ENCODE measurements at places on chromosomes 5 and 9. TPM values are rescaled to one million over a fixed set of nuclear protein-coding genes. Genes with fewer than 3 reads are reported as not detected.

- no peak for DNase-seq
These were observed 139.8 kb downstream of the ELAVL2 start for GRCh38 chr9:23686257-23686656.

DNA sequence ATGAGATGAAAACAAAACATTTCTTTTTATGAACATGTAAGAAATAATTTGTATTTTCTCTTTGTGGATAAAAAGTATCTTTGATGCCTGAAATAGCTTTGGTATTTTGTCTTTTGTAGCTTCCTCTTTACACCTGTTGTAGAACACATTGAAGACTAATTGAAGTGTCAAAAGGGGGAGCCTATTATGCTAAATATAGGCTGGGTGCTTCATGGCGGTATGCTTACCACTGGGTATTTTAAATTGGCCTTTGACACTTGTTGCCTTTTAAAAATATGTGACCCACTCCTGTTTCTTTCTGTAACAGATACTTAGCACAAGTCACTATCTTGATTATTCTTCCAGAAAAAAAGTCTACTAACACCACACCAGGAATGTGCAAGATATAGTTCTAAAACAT lies 226.4 kb downstream of the KIAA0825 start:
- DNase-seq, result no peak

DNA sequence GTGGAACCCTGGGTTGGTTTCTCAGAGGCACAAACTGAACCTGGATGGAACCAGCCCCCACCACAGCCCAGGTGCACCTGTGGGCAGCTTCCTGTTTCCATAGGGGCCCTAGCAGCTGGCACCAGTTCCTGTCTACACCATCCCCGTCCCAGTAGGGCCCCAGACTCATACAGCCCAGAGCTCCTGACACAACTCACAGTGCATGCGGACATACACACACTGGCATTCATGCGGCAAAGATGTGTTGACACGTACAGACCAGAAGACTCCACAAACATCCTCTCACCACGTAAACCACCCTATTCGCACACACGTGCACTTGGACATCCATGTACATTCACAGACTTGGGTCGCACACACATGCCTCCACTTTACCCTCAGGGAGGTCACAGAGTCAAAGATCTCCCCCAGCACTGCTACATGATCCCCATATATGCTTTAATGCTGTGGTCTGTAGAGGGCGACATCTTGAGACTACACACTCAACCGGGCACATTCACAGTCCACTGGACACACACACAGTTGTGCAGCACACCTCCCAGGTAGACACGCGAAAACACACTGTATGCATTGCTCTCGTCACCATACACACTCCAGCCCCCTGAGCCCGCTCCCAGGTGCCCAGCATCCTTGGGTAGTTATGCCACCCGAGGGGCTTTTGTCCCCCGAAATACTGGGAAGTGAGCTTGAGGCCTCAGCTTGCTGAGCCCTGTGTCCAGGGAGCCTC lies 22.4 kb downstream of the CXXC5 start:
- DNase-seq, result no peak

DNA sequence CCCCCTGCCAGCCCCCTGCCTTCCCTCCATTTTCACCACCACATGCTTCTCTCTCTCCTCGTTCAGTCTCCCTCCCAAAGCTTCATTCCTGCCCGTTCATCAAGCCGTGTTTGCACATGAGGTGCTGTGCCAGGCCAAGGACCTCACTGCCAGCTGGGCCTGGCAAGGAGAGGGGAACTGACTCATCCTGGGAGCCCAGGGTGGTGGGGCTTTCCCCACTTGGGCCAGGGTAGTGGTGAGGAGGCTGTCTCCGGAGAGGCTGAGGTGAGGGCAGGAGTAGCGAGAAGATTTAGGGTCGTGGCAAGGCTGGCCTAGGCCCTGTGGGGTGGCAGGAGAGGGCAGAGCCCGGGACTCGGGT lies 30.4 kb upstream of the NOTCH1 start:
- no peak for DNase-seq

DNA sequence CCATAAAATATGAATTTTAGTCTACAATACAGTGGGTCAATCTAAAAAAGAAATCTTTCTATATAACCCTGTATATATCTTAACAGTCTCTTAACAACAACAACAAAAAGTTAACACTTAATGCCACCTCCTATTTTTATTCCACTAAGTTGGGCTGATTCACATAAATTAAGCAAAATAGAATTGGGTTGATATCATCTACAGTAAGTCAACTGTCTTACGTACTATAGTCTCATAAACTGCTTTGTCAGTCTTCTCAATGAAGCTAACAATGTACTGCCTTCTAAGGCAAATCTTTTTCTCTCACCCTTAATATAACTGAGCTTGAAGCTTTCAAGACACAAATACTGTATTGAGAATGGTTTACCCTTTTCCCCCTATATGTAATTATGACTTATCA lies 185.7 kb downstream of the ADAMTS6 start:
- no peak for DNase-seq

DNA sequence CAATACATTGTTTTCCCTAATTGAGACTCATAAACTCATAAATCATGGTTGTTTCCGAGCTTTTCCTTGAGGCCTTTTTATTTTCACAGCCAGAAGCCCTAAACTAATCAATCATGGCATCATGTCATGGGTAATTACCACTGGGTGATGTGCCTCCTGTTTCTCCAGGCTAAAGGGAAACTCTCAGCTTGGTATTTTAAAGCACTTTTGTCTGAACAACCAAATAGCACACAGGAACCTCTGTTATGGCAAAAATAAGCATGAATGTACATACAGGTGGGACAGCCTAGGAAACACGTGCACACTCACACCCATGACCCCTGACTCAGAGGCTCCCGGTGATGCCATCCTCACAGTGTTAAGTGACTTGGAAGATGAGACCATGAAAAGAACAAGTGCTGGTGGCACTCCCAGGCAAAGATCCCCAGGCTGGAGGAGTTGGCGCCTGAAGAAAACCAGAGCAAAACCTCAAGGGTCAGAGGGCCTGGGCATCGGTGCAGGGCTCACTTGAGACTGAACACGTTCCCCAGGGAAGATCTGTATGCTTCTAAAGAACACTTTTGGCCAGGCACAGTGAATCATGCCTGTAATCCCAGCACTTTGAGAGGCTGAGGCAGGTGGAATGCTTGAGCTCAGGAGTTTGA lies 154.3 kb downstream of the ROR2 start:
- no peak for DNase-seq

GRCh38 chr9:19009391-19009965 lies 23.5 kb downstream of the SAXO1 start:
- peak; percentile 71 for DNase-seq

- DNase-seq, result peak; percentile 52
These were observed 60.8 kb upstream of the KLF9 start for GRCh38 chr9:70475211-70475610.

GRCh38 chr5:13108265-13108664 lies 836.2 kb downstream of the DNAH5 start:
- no peak for DNase-seq

The SPATA31A7 gene
- polyA plus RNA-seq, result not detected

The MAMDC2 gene
- polyA plus RNA-seq, result 7.3 TPM

The RNF180 gene
- polyA plus RNA-seq, result 1.2 TPM

The FOXD4L4 gene
- 0.24 TPM for polyA plus RNA-seq
